CD14-positive monocyte (primary cell): ENCODE measurements at places on chromosomes 11 and 22.

DNA sequence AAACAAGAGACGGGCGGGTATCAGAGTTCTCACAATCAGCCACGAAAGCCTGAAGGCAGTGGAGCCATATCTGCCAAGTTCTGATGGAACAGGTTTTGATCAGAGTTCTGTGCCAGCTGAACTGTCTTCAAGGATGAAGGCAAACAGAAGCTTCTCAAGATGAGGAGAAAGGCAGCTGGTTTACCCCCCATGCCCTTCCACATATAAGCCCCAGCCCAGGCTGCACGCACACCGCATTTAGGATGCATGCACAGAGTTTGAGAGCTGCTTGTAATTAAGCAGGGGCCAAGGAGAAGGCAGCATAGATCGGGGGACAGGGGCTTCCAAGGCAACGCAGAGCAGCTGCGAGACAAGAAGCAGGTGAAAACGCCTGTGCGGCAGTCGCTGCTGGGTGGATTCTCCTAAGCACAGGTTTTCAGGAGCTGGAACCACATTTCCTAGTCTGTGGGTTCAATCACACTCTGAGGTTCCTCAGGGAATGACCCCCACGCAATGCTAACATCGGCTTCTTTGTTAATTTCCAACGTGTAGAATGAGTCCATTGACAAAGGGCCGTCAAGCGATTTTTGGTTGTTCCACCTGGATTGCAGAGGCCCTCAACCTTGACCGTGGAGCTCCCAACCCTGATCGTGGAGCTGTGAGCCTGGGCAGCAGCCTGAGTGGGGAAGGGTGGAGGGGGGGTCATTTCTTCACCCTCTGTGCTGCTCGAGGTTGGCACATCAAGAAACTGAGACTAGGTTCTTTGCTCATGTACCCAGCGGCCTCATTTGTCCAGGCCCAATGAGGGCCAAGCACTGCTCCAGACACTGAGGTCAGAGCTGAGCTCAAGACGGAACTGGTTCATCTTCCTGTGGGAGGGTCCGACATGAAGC, 81.7 kb upstream of the SHISAL1 start:
- H3K27me3 ChIP-seq = no peaks in the 10 kb centered on the region
- no peak overlapping the region for H3K27ac ChIP-seq
- no peak overlapping the region for H3K4me3 ChIP-seq
- no peaks in the 10 kb centered on the region for H3K36me3 ChIP-seq
- DNase-seq = no peak

- H3K4me3 ChIP-seq = peak overlapping the region; percentile 60
- H3K36me3 ChIP-seq = peaks cover 9% of the 10 kb centered on the region
- H3K4me1 ChIP-seq = peaks cover 39% of the 10 kb centered on the region
- H3K27me3 ChIP-seq = no peaks in the 10 kb centered on the region
Observed at GRCh38 chr22:50621356-50621880, 6.5 kb downstream of the ARSA start.

DNA sequence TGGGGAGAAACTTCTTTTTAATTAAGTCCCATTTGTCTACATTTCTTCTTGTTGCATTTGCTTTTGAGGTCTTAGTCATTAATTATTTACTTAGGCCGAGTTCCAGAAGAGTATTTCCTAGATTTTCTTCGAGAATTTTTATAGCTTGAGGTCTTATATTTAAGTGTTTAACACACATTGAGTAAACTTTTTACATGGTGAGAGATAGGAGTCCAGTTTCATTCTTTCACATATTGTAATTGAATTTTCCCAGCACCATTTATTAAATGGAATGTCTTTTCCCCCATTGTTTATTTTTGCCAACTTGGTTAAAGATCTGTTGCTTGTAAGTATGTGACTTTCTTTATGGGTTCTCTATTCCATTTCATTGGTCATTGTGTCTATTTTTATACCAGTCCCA, 1344.0 kb upstream of the RAG2 start:
- no peak overlapping the region for H3K4me3 ChIP-seq
- no peak for DNase-seq
- H3K27ac ChIP-seq = no peak overlapping the region
- H3K27me3 ChIP-seq = no peaks in the 10 kb centered on the region

GRCh38 chr11:71173709-71174108, 78.7 kb downstream of the SHANK2 start:
- no peaks in the 10 kb centered on the region for H3K27me3 ChIP-seq
- H3K4me3 ChIP-seq = no peak overlapping the region
- no peak overlapping the region for H3K27ac ChIP-seq
- H3K4me1 ChIP-seq = no peaks in the 10 kb centered on the region
- no peaks in the 10 kb centered on the region for H3K36me3 ChIP-seq

- no peak for DNase-seq
- no peak overlapping the region for H3K27ac ChIP-seq
Observed at GRCh38 chr11:13011466-13012055, 2.4 kb downstream of the RASSF10 start.

- no peaks in the 10 kb centered on the region for H3K4me1 ChIP-seq
- H3K27me3 ChIP-seq = no peaks in the 10 kb centered on the region
- DNase-seq = no peak
- no peak overlapping the region for H3K4me3 ChIP-seq
Observed at GRCh38 chr11:126257764-126258163, 10.9 kb downstream of the SRPRA start.

GRCh38 chr22:20291604-20292063, 23.5 kb upstream of the RTN4R start:
- H3K36me3 ChIP-seq = no peaks in the 10 kb centered on the region
- no peaks in the 10 kb centered on the region for H3K27me3 ChIP-seq
- no peaks in the 10 kb centered on the region for H3K4me1 ChIP-seq
- no peak overlapping the region for H3K27ac ChIP-seq
- H3K4me3 ChIP-seq = no peak overlapping the region

- no peak overlapping the region for H3K27ac ChIP-seq
- no peak for DNase-seq
- H3K4me3 ChIP-seq = no peak overlapping the region
- H3K36me3 ChIP-seq = no peaks in the 10 kb centered on the region
- H3K4me1 ChIP-seq = no peaks in the 10 kb centered on the region
Observed at GRCh38 chr11:114433376-114433775, 5.9 kb upstream of the REXO2 start.

DNA sequence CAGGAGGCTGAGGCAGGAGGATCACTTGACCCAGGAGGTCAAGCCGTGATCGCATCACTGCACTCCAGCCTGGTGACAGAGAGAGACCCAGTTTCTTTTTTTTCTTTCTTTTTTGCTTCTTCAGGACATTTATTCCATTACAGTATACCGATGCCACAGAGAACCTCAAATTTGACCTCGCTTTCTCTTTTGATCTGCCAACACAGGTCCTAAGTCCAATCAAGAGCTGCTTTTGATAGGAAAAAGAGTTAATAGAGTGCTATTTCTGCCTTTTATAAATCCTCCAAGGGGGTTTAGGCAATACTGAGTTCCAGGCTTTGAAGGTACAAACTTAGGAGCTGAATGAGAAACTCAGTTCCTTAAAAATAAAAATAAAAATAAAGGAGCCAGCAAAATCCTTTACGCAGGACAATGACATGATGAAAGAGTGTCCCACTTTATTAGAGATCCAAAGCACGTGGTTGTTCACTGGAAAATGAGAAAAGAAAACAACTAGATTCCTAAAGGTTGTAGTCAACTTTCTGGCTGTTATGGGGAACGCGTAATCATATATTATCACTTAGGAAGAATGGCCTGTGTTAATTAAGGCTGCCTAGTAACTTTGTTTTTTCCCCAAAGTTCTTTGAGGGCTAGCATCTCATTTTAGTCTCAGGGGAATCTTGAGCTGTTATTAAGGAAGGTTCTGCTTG, 27.2 kb downstream of the FADD start:
- no peaks in the 10 kb centered on the region for H3K4me1 ChIP-seq
- no peak for DNase-seq
- no peak overlapping the region for H3K27ac ChIP-seq
- H3K27me3 ChIP-seq = no peaks in the 10 kb centered on the region
- no peak overlapping the region for H3K4me3 ChIP-seq
- H3K36me3 ChIP-seq = no peaks in the 10 kb centered on the region

GRCh38 chr22:43862074-43862881, at the start of gene SULT4A1:
Gene SULT4A1 (minus strand): TSS chr22:43862513. CDS start chr22:43862382, 131 bp downstream.
- H3K4me1 ChIP-seq = no peaks in the 10 kb centered on the region
- no peak for DNase-seq
- H3K4me3 ChIP-seq = no peak within 1 kb of the TSS
- no peaks in the 10 kb centered on the region for H3K36me3 ChIP-seq
- H3K27me3 ChIP-seq = peaks cover 18% of the 10 kb centered on the region

- no peak overlapping the region for H3K27ac ChIP-seq
- H3K27me3 ChIP-seq = no peaks in the 10 kb centered on the region
- no peaks in the 10 kb centered on the region for H3K4me1 ChIP-seq
- no peak overlapping the region for H3K4me3 ChIP-seq
Observed at GRCh38 chr22:23903328-23903971, 9.3 kb downstream of the MIF start.

- DNase-seq = no peak
- no peak overlapping the region for H3K4me3 ChIP-seq
- no peaks in the 10 kb centered on the region for H3K4me1 ChIP-seq
Observed at GRCh38 chr11:86983021-86983488, 27.9 kb upstream of the FZD4 start.

GRCh38 chr22:19928207-19928606, 13.4 kb upstream of the COMT start:
- H3K27me3 ChIP-seq = no peaks in the 10 kb centered on the region
- H3K4me1 ChIP-seq = peaks cover 33% of the 10 kb centered on the region
- no peak for DNase-seq
- H3K27ac ChIP-seq = peak overlapping the region; percentile 65
- H3K36me3 ChIP-seq = peaks cover 34% of the 10 kb centered on the region

- H3K27ac ChIP-seq = peak overlapping the region; percentile 10
- no peaks in the 10 kb centered on the region for H3K27me3 ChIP-seq
- peaks cover 36% of the 10 kb centered on the region for H3K4me1 ChIP-seq
- H3K36me3 ChIP-seq = no peaks in the 10 kb centered on the region
Observed at GRCh38 chr11:64675450-64676260, 47.3 kb downstream of the NRXN2 start.

GRCh38 chr11:69245491-69246345, 48.2 kb upstream of the MYEOV start:
- H3K4me1 ChIP-seq = peaks cover 4% of the 10 kb centered on the region
- no peak overlapping the region for H3K27ac ChIP-seq
- no peaks in the 10 kb centered on the region for H3K36me3 ChIP-seq
- H3K27me3 ChIP-seq = no peaks in the 10 kb centered on the region
- H3K4me3 ChIP-seq = no peak overlapping the region

DNA sequence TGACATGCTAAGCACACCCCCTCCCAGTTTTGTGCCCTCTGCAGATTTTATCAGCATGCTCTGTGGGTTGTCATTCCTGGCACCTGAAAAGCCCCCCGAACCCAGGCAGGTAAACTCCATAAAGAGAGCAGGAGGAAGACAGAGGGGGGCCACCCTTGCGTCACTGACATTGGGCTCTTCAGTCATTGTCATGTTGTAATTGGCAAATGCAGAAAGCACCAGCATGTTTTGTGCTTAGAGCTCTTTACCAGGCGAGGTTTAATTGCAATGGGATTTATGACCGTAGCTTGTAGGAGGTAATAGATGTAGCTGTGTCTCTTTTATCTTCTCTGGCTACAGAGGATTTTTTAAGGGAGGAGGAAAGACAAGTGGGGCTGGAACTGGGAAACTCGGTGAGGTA, 201.7 kb downstream of the GRIK4 start:
- no peak overlapping the region for H3K4me3 ChIP-seq
- no peak overlapping the region for H3K27ac ChIP-seq
- no peaks in the 10 kb centered on the region for H3K27me3 ChIP-seq
- no peaks in the 10 kb centered on the region for H3K36me3 ChIP-seq

DNA sequence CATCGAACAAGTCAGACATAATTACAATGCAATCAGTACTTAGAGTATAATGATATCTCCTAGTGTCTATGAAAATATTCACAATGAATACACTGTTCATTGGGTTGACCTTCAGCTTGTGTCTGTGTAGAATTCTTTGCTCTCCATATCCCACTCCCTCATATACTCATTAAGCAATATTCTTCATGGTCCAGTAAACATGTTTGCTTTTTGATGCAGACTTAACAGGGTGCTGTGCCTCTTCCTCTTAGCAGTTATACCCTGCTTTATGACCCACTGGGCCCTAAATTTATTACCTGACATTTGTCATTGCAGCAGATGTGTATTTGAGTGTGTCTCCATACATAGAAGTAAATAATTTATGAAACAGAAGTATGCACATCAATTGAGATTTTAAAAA, 352.5 kb upstream of the CCDC179 start:
- no peaks in the 10 kb centered on the region for H3K27me3 ChIP-seq
- no peak overlapping the region for H3K4me3 ChIP-seq
- no peaks in the 10 kb centered on the region for H3K4me1 ChIP-seq
- no peak overlapping the region for H3K27ac ChIP-seq

GRCh38 chr22:27991586-27992293, 72.7 kb upstream of the PITPNB start:
- no peaks in the 10 kb centered on the region for H3K36me3 ChIP-seq
- no peak for DNase-seq
- no peak overlapping the region for H3K27ac ChIP-seq
- H3K4me3 ChIP-seq = no peak overlapping the region

DNA sequence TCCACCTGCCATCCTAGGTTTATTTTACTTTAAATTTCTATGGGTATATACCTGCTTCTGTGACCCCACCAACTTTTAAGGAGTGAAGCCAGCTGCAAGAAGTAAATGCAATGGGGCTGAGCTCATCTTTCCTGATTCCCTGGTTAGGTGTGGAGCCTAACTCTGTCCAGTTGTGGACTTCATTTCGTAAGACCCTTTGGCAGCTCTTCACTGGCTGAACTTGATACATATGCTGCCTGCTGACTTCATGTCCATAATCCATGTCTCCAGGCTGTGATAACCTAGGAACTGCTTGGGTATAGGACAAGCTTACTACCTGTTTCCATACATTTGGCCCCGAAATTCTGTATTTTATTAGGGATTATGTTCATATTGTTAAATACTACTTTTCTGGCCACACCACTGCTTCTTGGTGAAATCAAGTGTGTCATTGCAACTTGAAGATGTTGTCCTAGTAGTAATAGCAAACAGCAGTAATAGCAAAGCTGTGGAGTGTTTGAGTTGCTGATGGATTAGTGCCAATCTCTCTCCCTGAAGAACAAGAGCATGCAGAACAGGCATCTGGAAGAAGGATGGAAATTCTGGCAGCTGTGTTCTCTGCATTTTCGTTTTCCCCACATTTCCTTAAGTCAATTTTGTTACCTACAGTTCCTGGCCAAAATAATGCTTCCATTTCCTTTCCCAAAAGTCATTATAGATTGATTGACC, 31.2 kb downstream of the LDLRAD3 start:
- no peaks in the 10 kb centered on the region for H3K4me1 ChIP-seq
- no peaks in the 10 kb centered on the region for H3K27me3 ChIP-seq
- H3K36me3 ChIP-seq = no peaks in the 10 kb centered on the region

DNA sequence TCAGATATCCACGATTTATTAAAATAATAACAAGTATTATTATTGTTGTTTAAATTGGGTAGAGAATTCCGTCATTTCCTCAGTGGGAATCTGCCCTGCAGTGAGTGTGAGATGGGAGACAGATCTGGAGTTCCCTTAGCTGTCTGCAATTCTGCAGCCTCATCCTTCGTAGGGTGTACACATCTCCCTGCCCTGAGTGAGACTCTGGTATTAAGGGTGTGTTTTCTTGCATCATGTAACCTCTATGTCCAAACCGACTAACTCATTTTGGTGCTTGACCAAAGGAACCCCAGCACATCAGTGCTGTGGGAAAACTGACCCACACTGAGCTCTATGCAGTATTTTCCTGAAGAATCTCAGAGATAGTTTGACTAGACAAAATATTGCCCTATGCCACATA, 157.6 kb downstream of the LDLRAD3 start:
- no peak for DNase-seq
- H3K27me3 ChIP-seq = no peaks in the 10 kb centered on the region
- H3K4me1 ChIP-seq = no peaks in the 10 kb centered on the region
- H3K36me3 ChIP-seq = peaks cover 38% of the 10 kb centered on the region
- H3K27ac ChIP-seq = no peak overlapping the region

GRCh38 chr11:92707665-92708064, 261.8 kb upstream of the MTNR1B start:
- H3K27ac ChIP-seq = no peak overlapping the region
- H3K36me3 ChIP-seq = no peaks in the 10 kb centered on the region
- H3K27me3 ChIP-seq = no peaks in the 10 kb centered on the region
